ENCODE measurements at places on chromosomes 4 and X.

GRCh38 chrX:126027229-126027628, 138.9 kb downstream of the DCAF12L2 start:
- DNase-seq, result no peak

DNA sequence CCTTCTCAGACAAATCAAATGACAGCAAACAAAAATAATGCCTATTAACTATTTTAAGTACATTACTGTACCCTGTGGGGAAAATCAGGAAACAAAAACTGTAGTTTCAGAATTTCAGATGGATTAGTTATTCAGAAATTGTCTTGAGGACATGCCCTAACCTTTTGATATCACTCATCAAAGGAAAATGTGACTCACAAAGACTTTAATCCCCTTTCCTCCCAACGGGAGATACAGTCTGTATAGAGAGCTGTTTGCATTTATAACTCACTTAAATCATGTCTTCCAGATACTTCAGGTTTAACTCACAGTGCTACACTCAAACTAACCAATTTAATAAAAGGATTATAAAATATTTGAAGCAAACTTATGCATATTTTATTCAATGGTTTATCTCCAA, 304.0 kb downstream of the MAPK10 start:
- no peak for DNase-seq

GRCh38 chr4:171929477-171929876, 116.3 kb downstream of the GALNTL6 start:
- no peak for DNase-seq

DNA sequence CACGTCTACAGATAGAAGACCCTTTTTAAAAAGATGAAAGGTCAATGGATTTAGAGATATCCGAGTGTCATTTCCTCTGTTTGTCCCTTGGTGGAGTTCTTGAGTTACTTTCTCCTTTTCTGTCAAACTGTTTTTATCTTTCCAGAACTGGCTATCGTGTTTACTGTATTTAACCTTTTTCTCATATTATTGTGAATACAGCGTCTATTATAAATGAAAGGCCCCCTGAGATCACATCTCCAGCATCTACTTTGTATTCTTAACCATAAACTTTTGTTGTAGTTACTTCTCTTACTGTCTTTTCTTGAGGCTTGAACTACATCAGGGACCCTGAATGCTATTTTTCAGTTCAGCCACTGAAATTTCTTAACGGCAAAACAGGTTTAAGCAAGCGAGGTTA, 4.0 kb upstream of the PCDH7 start:
- peak; percentile 22 for DNase-seq

GRCh38 chrX:100410901-100411801, 1.1 kb upstream of the PCDH19 start:
- peak; percentile 5 for DNase-seq

DNA sequence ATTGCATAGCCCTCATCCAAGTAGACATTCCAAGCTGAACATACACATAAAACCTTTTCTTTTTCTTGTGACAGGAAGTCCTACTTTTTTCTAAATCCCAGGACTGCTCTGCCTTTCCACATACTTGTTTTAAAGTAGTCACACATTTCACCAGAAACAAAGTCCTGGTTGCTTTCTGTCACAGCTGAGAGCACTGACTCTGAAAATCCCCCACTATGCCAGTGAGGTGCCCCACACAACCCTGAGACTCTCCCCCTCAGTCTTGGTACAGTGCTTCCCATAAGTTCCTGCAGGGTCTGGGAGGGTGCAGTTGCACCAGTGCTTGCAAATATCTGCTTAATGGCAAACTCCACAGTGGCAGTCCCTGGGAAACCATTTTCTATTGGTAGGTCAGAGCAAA, 84.2 kb downstream of the DCHS2 start:
- no peak for DNase-seq

DNA sequence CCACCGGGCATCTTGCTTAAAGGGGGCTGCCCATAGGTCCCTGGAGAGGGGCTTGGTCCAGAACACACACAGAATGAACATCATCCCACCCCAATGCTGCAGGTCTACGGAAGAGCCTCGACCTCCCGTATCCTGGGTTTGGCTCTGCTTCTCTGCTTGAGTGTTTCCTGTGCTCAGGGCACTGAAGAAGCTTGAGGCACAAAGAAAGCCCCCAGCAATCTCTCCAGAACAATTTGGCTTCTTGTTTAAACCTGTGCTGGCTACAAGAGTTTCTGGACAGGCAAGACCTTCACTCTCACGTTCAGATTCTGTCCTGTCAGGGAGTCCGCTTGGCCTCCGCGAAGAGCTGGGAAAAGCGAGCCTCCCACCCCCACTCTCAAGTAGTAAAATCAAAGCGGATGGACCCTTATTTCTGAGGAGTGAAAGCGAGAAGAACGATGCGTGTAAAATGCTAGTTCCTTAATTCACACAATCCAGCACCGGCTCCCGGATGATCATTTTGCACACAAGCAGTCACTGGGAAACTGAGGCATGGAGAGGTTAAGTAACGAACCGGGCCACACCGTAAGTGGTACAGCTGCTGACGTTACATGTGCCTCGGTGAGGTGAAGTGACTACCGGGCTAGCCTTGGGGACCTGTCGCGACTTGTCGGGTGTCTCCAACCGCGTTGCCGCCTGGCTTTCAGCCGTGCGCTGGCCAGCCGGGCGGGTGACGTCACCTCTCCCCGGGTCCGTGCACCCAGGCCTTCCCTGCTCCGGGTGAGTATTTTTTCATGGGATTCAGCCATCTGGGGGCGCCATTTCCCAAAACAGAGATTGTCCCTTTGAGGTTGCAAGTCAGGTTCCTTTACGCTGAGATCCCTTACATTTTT, 3.1 kb upstream of the SFRP2 start:
- DNase-seq, result peak; percentile 25

DNA sequence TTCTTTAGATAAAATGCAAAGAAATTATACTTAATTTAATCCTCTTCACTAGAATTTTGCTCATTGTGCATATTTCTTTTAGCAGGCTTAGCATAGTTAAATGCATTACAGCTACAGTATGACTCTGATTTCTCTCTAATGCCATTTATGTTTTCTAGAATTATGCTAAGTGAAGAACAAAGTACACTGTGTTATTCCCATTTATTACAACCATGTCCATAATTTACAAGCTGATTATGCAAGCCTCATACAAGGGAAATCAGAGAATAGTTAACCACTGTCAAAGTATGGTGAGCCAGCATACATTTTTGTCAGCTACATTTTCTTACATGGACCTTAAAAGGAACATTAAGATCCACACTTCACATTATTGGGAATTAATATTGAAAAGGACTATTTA, 99.1 kb downstream of the MAB21L2 start:
- DNase-seq, result no peak

DNA sequence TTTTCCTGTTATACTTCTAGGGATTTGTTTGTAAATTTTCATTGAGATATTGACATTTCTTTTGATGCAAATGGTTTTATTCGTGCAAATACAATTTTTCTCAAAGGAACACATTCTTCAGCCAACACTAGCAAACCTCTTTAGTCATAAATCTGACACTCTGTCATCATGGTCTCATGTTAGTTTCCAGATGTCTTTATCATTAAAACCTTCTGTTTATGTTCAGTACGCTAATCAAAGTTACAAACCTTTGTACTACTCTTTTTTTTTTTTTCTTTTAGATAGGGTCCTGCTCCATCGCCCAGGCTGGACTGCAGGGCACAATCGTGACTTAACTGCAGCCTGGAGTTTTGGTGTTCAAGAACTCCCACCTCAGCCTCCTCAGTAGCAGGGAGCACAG, 7.1 kb downstream of the SLC25A31 start:
- DNase-seq, result no peak

DNA sequence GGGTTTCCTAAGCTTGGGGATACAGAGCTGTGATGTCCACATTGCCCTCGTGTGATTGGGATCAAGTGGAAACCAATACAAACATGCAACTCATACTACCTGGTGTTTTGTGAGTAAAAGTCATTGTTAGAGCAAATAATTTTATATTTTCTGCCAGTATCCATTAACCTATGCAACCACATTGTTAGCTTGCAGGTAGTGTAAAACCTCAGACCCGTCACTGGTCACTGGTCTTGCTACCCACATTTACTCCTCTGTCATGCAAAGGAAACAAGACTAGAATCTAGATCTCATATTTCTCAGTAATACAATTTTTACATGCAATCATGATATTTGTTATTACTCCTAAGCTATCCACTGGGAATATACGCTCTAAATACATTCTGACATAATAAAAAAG, 324.3 kb upstream of the NDST4 start:
- DNase-seq, result no peak

GRCh38 chrX:129754056-129755024, 15.6 kb downstream of the XPNPEP2 start:
- no peak for DNase-seq

DNA sequence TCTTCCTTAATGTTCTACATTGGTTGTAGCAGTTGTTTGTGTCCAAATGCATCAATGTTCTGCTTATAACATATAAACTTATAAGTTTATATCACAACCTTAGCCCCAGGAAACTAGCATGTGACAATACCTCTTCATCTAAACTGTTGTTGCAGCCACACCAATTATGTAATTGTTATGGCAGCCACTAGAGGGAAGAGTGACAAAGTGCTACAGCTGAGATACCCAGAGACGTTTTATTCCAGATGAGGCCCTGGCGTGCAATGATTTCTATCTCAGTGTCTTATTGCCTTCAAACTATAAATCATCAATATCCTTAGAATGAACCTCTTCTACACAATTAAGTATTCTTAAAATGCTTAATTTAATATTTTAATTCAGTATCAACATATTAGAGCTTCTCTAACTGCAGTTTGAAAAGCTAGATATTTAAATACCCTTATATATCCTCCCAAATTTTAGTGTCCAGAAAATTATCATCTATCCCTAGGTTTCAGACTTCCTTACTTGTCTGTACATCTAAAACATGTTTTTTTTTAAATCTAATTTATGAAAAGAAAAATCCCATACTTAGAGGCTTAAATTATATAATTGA, 171.6 kb downstream of the PCDH10 start:
- DNase-seq, result peak; percentile 21

DNA sequence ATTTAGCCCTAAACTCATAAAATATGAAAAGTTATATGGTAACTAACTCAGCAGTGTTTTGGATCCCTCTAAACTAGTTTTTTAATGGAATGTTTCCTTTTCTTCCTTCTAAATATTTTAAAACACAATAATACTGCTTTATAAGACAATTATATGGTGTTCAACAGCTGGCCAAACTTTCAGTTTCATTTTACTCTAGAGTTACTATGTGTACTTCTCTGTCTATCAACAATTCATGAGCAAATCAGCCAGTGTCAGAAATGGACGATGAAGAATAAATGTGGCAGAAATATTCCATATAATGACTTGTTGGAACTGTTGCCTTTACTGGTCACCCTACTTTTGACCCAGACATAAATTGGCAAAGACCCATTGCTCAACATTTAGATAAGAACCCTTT, 64.8 kb upstream of the CXXC4 start:
- DNase-seq, result no peak

- DNase-seq, result no peak
Measured at GRCh38 chr4:181350615-181351415, 892.4 kb upstream of the TENM3 start.

- DNase-seq, result no peak
Measured at GRCh38 chr4:6734165-6734786, 18.3 kb downstream of the BLOC1S4 start.

GRCh38 chrX:140040386-140040785, 75.1 kb upstream of the CXorf66 start:
- no peak for DNase-seq

DNA sequence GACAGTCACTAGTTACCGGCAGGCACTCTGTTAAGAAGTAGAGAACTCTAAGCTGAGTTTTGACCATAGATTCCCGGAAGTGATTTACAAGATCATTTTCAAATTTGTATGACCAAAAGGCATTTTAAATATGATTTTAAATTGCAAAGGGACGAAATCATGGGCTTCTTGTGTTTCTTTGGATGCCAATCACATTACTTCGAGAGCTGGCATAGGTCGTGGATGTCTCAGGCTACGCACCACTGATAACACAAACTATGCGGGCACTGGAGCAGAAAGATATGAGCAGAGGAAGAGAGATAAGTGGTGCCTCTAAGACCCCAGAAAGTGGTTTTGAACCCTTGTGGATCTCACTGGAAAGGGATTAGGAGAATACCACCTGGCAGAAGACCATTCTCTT, 294.2 kb upstream of the FTHL17 start:
- no peak for DNase-seq

DNA sequence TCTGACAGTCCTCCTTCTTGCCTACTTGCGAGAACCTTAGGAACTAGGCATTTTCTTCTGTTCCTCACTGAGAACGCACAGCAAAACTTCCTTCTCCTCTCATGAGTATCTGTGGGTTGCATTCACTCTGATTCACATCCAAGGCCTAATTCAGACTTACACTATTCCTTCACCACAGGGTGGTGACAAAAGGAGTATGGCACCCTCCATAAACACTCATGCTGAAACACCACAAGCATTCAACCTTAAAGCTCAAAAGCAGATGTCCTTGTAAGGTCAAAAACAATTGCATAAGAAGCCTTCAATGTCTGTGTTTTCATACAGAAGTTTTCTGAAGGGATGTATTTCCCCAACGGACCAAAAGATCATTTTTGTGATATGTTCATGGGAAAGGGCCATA, 147.3 kb downstream of the CORIN start:
- no peak for DNase-seq

GRCh38 chr4:77187322-77187721, 30.3 kb downstream of the CCNG2 start:
- no peak for DNase-seq

- no peak for DNase-seq
Measured at GRCh38 chr4:62717154-62717553, 1517.0 kb downstream of the ADGRL3 start.

DNA sequence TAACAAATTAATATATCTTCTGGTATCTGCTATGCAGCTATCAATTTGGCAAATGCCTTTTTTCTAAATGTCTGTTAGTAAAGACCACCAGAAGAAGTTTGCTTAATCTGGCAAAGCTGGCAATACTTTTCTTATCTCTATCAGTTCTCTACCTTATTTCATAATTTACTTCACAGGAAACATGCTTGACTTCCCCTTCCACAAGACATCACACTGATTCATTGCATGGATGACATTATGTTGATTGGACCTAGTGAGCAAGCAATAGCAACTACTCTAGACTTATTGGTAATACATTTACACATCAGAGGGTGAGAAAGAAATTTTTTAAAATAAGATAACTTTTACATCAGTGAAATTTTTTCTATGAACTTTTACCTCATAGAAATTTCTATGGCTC, 66.0 kb upstream of the RLIM start:
- DNase-seq, result no peak

- no peak for DNase-seq
Measured at GRCh38 chr4:8090312-8090711, 68.3 kb downstream of the ABLIM2 start.

All from GM10248 (cell line).